ENCODE measurements at places on chromosomes 7 and 10.

DNA sequence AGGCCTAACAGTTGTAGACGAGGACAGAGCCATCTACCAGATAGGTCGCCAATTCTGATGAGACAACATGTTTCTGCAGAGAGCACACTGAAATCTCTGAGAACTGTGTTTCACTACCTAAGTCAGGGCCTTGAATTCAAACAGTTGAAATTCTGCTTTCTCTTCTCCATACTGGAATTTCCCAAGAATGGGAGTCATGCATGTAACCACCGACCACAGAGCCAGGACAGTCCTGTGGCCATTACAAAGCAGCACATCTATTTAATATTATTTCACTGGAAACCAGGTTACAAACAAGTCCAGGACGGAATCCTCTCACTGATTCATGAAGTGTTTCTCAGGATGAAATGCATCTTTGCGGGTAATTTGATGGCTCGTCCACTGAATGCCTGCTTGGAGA, 62.0 kb upstream of the ST8SIA6 start:
- no peak for DNase-seq

GRCh38 chr7:140031364-140031763, 31.4 kb downstream of the PARP12 start:
- DNase-seq = no peak

- DNase-seq = no peak
Measured at GRCh38 chr10:100879741-100880360, 32.9 kb upstream of the SLF2 start.

DNA sequence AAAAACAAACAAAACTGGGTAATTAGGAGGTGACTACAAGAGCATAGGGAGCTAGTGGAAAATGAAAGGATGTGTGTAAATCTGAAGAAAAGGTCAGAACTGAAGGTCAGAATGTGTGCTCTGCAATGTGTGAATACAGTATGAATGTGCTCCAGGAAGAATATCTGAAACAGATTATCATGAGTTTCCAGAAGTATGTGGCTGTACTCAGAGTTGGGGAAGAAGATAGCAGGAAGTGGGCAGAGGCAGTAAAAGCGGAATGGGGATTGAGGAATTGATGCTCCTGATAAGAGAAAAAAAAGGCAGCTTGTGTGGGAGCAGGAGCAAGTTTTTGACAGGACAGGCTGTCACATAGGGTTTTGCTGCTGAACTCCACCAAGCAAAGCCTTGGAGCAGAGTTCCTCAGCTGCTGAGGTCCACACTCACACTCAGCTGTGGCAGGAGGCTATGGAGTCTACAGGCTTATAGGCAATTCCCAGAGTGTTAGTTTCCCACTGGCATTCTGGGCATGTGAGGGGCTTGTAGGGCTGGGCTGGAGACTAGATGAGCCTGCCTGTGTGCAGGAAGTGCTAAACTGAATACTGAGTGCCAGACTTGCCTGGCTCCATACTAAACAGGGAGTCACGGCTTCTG, 22.9 kb downstream of the H2AZ2 start:
- no peak for DNase-seq

DNA sequence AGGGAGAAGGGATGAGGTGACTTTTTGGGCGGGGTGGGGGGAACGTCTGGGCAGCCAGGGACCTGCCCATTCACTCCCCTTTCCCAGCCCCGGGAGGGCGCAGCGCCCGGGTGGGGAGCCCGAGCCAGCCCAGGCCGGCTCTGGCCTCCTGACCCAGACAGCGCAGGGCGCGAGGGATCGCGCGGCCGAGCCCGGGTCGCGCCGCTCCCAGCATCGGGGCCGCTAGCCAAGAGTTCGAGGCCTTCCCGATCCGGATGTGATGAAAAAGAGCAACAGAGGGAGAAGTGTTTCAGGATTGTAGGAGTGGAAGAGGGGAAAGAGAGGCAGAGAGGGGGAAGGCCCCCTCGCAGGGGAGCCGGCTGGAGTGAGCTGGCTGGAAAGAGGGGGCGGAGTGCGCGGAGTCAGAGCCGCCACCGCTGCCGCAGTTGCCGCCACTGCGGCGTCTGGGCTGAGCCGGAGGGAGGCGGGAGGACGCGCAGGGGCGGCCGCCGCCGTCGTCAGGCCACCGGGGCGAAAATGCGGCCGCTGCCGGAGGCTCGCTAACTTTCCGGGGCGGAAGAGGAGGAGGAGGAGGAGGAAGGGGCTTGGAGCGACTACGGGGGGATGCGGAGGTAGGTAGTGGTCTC, at the start of gene MDFIC:
MDFIC (plus strand) TSS at position 69 of the 626 bp plus-strand sequence. CDS start 940 bp downstream, outside the sequence.
- no peak for DNase-seq

DNA sequence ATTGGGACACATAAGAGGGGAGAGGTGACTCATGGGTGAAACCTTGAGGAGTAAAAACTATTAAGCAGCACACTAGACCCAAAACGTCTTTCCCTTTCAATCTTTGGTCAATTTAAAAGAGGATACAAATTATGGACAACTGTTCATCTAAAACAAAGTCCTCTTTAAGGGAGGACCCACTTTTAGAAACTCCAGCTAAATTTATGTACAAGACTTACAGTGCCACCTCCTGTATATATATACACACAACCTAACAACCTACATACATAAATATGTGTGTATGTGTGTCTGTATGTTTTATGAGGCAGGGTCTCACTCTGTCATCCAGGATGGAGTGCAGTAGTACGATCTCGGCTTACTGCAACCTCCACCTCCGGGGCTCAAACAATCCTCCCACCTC, 18.1 kb upstream of the ZC3HAV1 start:
- no peak for DNase-seq

DNA sequence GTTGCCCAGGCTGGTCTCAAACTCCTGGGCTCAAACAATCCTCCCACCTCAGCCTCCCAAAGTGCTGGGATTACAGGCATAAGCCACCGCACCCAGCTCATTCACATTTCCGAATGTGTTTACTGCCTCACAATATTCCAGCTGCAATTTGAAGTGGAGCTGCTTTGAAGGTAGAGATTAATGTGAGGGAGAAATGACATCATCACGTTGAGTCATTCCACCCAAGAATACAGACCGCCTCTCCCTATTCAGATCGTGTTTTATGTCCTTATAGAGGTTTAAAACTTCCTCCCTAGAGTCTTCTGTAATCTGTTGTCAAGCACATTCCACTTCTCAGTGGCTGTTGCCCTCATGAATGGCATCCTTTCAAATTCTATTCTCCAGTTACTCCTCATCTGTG, 100.4 kb upstream of the PDGFA start:
- DNase-seq = no peak

DNA sequence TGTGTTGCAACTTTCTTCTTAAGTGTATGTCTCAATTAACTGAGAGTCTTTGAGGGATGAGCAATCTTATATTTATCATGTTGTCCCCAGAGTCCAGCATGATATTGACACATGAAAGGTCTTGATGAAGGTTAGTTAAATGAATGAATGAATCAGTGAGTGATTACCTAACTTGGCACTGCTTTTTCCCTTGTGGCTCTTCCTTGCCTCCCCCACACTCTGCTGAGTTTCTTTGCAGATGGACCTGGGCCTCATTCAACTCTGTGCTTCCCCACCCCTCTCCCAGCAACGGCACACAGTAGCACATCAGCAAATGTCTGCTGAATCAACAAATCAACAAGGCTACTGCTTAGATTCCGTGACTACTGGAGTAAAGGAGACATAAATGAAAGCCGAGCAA, 235.1 kb upstream of the CXCL12 start:
- no peak for DNase-seq

GRCh38 chr10:131896403-131896802, 4.4 kb upstream of the PPP2R2D start:
- DNase-seq = no peak

- no peak for DNase-seq
Measured at GRCh38 chr7:79434867-79435266, 18.6 kb downstream of the MAGI2 start.

DNA sequence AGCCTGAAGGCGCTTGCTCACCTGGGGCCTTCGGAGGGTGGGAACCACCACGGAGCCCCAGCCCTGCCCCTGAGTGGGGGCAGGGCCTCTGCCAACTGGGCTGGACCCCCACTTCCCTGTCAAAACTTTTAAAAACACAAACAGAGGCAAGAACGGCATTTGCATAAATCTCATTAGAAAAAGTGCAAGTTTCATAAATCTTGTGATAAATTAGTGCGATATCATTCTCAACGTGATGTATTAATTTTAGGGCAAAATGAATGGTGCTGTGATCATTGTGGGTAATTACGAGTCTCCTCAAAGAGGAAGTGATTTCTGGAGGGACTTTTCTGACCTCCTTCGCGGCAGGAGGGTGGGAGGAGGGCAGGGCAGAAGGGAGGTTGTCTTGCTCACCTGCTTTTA, 98.3 kb downstream of the CDH23 start:
- no peak for DNase-seq

DNA sequence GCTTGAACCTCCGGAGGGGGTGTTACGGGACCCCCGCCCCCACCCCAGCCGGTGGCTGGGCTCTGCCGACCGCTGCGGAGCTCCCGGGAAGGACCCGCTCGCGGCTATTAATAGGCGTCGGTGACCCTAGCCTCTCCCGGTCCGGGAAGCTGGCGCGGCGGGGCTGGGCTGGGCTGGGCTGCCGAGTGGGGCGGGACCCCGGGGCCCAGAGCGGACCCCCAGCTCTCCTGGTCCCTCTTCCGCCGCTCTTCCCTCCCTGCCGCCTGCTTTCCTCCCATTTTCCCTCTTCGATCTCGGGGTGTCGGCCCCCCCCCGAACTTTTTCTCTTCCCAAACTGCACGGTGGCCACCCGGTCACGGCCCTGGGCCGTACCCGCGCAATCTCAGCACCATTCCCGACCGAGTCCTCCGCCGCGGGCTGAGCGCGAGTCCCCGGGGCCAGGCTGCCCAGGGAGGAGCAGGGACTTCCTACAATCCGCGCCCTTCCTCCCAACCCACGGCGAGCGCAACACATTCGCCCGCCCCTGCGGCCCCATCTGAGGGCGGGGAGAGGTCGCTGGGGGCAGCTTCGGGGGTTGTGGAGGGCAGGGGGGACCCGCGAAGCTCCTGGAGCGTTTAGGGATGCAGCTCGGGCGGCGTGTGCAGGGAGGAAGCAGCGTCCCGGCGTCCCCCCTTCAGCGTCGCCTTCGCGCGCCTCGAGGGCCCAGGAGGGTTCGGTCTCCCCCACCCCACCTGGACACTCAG, 3.1 kb upstream of the ELFN1 start:
- no peak for DNase-seq

DNA sequence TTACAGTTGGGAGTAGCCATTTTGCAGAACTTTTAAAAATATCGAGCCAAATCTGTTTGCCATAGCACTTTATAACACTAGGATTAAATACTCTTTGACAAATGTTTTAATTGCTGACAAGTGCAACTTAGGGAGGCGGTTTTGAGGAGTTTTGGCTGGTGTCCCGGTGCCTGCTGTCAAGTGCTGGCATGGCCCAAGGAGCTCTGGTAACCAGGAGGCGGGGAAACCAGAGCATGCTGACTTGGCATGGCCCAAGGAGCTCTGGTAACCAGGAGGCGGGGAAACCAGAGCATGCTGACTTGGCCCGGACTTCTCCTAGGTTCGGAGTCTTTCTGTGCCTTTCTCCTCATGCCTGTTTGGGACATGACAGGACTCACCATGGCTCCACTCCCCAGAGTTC, 30.8 kb upstream of the ZNF32 start:
- no peak for DNase-seq

DNA sequence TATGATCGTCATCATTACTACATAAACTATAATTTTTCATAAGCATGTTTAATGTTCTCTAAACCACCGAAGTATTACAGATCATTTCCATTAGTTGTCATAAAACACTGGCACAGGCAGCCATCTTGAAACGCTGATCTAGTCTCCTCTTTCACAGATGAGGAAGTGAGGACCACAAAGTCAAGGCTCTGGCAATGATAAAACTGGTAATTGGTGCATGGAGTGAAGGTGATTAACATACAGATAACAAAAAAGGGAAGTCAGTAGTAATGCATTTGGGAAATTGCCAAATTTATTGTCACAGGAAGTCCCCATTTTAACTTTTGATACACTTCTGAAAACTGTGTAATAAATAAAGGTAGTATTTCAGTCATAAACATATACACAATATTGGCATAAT, 49.3 kb downstream of the FBXL13 start:
- DNase-seq = no peak

- no peak for DNase-seq
Measured at GRCh38 chr7:55469271-55469681, 103.0 kb downstream of the VOPP1 start.

- no peak for DNase-seq
Measured at GRCh38 chr7:82609746-82610145, 166.2 kb upstream of the CACNA2D1 start.

GRCh38 chr7:142298627-142299026, 40.8 kb upstream of the PRSS58 start:
- DNase-seq = no peak

DNA sequence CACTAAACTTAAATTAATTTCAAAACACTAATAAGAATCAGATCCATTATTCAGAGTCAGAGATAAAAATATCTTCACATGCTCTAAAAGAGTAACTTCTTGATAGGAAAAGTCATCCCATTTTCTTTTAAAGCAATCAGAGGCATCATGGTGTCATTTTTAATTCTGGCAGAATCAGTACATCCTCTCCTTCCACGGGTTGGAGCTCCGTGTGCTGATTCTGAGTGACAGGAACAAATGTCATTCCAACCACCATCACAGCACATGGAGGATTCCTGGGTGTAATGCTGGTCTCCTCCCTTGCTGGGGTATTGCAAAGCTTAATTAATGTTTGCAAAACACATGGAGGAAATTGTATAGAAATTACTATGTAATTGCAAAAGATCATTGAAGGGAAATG, 114.5 kb upstream of the IMMP2L start:
- DNase-seq = no peak

GRCh38 chr10:30011396-30011795, 48.0 kb downstream of the JCAD start:
- DNase-seq = no peak

GRCh38 chr7:154546946-154547587, 455.9 kb downstream of the PAXIP1 start:
- no peak for DNase-seq

DNA sequence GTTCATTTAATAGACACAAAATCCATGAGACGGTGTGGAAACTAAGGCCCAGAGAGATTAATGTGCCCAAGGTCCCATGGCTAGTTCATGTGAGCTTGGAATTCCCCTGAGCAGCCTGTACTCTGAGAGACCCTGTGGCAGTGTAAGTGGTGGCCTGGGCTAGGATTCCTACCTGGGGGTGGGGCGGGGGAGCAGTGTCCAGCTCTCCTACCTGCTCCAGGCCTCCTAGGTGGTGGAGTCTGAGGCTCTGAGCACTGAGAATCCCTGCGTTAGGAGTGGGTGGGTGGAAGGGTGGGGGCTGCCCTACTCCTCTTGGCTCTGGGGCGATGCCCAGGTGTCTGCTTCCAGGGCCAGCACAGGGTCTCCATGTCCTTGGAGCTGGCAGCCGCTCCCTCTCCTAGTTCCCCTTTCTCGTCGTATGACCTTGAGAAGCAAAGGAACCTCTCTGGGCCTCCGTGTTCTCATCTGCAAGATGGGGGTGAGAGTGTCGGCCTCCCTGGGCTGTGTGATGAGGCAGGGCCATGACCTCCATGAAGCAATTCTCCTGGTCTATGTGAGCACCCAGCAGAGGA, 2.5 kb downstream of the SNCG start:
- no peak for DNase-seq

GRCh38 chr10:22391600-22391999, 46.3 kb downstream of the SPAG6 start:
- no peak for DNase-seq

Data from esophagus squamous epithelium (tissue), 5 donors.